Right hindlimb (tissue), 1 donor: ENCODE measurements at places on chromosomes 12 and 14.
A peak's percentile ranks its signal among the peaks of the same experiment; 100 is the strongest.

DNA sequence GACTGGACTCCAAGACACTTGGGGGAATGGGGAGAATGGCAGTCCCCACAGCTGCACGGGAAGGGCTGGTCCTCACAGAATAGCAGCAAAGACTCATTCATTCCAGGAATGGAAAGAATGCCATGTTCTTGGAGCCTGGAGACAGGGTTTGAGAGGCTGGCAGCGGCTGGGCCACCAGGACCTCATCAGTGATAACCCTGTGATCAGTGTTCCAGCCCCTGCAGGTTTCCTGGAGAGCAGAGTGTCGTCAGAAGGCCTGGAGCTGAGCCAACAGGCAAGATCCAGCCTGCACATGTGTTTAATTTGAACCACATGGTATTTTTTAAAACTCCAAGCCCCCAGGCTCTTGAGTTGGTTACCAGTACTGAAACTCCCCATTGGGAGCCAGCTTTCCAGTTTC lies 11.3 kb downstream of the BDKRB1 start:
- peak; percentile 77 for DNase-seq

DNA sequence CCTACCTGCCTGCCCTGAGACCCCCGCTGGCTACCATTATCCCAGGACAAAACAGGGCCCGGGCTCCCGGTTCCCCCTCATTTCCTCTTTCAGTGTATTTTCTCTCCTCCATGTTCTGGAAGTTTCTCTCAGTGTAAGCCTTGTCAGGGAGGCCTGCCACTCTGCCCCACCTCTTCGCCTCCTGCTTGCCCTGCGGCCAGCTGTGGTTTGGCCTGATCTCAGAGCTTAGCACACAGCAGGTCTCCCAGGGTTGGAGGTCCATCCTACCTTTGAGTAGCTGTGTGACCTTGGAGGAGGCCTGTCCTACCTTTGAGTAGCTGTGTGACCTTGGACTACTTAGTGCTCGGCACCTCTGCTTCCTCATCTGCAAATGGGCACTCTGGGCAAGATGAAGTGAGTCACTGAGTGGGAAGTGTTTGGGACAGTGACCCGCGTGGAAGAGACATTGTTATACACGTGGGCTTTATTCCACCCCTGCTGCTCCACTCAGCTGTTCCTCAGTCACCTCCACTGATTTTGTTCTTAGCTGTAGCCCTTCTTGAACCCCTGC lies 212.7 kb downstream of the ZFP36L1 start:
- DNase-seq, result no peak

DNA sequence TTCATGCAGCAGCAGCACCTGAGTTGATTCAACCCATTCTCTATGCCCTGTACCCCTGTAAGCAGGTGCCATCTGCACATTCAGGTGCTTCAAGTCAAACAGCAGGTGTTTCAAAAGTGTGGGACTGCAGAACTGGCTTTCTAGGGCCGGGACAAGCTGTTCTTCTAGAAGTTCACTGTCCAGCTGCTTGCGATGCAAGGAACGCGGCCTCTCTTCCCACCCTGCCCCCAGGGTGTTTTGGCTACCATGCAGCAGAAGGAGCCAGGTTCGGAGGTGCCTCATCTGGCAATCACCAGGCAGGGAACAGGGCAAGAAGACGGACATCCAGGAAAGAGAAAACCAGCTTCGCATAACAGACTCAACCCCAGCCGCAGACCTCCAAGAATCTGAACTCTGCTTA lies 35.2 kb downstream of the TMEM132D start:
- no peak for DNase-seq

DNA sequence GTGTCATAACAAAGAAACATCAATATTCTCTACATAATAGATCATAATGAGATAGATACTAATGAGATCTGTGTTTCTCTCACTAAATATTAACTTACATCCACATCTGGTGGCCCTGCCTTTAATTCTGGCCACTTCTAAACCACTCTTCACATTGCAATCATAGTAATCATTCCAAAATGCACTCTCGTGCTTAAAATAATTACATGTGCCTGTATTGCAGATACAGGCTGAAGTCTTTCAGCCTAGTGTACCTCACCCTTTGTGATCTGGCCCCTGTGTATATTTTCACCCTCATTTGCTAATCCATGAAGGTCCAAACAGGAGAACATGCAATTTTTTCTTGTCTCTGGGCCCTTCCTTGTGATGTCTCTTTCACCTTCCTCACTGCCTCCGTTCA lies 108.0 kb downstream of the LIN7A start:
- no peak for DNase-seq

DNA sequence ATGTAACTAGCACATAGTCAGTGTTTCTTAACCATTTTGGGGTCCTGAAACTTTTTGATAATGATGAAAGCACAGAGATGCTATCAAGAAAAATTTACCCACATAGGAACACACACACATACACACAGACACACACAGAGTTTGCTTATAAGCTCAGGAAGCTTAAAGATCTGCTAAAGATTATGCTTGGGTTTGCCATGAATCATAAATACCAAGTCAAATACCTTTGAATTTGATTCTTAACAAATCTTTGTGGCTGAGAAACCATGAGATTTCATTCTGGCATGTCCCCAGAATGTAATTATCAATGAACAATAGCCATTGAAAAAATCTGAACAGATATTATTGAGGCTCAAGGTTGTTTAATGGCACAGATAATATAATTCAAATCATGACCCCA lies 89.2 kb downstream of the NTS start:
- DNase-seq, result no peak

- DNase-seq, result no peak
Observed at GRCh38 chr12:47868552-47869031, 36.2 kb downstream of the VDR start.

GRCh38 chr14:81472096-81472800 lies 61.4 kb downstream of the SEL1L start:
- no peak for DNase-seq

DNA sequence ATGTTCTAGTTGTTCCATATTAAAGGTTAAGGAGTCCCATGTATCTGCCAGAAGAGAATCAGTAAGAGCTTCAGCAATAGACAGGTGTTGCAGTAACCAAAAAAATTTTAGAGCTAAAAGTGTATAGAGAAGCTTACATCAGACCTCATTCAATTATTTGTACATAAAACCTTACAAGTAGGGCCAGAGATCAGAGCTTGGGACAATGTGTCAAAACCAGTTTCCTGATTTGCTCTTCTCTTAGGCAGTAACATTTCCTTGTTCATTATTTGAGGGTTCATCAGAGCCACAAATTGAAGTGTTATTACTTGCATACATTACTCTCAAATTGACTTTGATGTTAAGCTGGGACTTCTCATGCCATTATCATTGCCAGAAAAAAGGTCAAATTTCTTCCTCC lies 55.5 kb upstream of the ATXN7L3B start:
- no peak for DNase-seq

- DNase-seq, result no peak
Observed at GRCh38 chr12:57119294-57120085, 8.3 kb upstream of the STAT6 start.

- no peak for DNase-seq
Observed at GRCh38 chr14:81536241-81536771, 2.7 kb upstream of the SEL1L start.

GRCh38 chr12:32877601-32878459 lies 18.7 kb downstream of the PKP2 start:
- no peak for DNase-seq

DNA sequence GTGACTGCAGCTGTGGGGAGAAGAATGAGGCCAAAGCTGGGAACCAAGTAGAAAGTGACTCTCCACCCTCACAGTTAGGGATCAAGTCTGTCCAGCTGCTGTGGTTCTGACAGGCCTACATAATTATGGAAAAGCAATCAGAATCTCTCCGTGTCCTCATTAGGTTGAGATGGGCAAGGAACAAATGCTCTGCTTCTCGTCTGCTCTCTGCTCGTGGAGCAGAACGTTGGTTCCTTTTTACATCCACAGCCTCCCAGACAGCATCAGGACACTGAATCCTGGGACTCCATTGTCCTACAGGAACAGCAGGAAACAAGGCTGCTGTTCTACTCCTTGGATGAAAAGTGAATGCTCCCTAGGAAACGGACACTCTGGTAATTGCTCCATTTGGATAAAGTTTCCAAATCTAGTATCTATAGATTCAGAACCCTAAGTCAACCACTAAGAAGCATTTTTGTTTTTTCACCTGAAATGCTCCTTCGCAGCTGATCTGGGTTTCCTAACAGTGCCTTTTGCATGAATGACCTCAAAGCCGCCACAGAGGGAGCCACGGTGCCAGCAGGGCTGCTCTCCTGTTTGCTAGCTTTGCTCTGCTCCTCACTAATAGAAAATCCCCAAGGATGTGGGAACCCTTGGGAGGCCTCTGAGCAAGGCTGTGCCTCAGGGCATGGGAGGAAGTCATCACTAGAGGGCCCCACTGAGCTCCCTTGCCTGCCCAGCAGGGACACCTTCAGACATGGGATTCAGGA lies 102.0 kb downstream of the EGLN3 start:
- peak; percentile 47 for DNase-seq

- peak; percentile 43 for DNase-seq
Observed at GRCh38 chr12:15599266-15600037, 189.7 kb downstream of the EPS8 start.

- DNase-seq, result no peak
Observed at GRCh38 chr12:52992699-52993557, 13.3 kb upstream of the EIF4B start.

GRCh38 chr12:48768147-48768546 lies 20.7 kb downstream of the ADCY6 start:
- no peak for DNase-seq

DNA sequence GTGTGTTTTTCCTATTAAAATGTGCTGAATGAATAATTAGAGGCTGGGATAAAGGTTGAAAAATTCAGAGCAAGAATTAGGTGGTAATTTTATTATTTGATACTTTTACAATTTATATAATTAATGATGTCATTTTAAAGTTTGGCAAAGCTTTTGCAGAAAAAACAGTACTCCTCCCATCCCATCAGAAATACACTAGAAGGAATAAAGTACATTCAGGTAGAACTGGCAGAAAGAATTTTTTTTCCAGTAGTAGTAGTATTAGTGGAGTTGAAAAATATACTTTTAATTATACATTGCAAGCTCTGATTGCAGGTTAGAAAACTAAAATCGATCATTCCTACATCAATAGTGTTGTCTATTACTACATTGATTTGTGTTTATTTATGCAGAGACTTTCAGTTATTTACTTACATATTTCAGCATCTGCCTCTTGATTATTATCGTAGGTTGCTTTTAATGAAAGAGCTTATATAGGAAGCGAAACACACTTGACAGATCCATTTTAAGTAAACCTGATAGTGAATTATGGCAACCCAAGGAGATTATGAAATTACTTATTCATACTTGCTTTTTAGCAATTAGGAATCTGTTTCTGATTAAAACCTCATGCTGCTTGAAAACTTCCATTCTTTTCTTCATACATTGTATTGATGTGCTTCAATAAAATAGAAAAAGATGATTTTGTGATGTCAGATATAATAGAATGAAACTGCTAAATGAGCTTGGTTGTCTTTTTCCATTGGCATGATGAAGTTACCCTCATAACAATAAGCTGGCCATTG lies 10.1 kb downstream of the FOXG1 start:
- no peak for DNase-seq

GRCh38 chr14:77023001-77023996 lies 5.2 kb downstream of the IRF2BPL start:
- peak; percentile 57 for DNase-seq

DNA sequence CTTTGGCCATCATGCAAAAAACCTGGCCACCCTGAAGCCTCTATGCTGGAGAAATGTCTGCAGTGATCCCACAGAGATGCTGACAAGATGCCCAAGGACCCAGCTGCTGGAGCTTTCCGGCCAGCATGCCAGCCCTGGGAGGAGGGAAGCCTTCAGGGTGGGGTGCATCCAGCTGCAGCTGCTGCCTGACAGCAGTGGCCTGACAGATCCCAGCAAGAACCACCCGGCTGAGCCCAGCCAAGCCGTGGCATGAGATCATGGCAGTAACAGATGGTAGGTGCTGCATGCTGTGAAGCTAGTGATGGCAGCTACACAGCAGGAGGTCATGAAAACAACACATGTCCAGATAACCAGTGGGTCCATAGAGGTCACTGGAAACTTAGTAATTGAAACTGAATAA lies 13.8 kb downstream of the CLBA1 start:
- DNase-seq, result no peak

GRCh38 chr12:43883748-43884147 lies 47.9 kb downstream of the TMEM117 start:
- DNase-seq, result no peak
